Dermis blood vessel endothelial cell (primary cell): ENCODE measurements at places on chromosomes 11 and 22. TPM values are rescaled to one million over a fixed set of nuclear protein-coding genes. Genes with fewer than 3 reads are reported as not detected.

DNA sequence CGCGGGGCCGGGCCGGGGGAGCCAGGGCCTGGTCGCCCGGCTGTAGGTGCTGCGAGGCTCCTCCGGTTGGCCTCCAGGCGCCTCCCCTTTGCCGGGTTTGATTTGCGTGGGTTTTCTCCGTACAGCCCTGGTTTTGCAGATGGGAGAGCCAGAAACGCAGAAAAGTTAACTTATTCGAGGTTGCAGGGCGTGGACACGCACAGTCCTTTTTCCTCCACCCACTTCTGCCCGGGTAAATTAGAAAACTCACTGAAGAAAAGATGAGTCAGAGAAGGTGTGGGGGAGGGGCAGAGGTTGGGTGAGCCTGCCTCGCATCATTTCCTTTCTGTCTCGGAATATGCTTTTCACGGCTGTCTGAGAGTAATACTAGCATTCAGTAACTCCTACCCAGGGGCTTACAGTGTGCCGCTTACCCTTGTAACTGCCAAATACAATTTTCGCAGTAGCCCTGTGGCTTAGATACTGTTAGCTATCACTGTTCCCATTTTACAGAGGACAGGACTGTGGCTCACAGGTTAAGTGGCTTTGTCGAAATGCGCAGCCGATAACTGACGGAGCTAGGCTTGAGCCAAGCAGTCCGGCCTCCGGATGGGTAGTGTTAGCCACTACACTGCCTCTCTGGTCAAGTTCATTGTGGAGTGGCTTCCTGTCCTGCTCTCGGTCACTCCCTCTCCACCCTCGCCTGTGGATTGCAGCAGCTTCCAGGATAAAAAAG lies 812 bp downstream of the FADD start:
- peak; percentile 92 for DNase-seq

KDELR3 gene
- 30.6 and 45.3 TPM in 2 replicates for total RNA-seq

GRCh38 chr11:29957431-29957830 lies 59.4 kb downstream of the KCNA4 start:
- DNase-seq: no peak

DNA sequence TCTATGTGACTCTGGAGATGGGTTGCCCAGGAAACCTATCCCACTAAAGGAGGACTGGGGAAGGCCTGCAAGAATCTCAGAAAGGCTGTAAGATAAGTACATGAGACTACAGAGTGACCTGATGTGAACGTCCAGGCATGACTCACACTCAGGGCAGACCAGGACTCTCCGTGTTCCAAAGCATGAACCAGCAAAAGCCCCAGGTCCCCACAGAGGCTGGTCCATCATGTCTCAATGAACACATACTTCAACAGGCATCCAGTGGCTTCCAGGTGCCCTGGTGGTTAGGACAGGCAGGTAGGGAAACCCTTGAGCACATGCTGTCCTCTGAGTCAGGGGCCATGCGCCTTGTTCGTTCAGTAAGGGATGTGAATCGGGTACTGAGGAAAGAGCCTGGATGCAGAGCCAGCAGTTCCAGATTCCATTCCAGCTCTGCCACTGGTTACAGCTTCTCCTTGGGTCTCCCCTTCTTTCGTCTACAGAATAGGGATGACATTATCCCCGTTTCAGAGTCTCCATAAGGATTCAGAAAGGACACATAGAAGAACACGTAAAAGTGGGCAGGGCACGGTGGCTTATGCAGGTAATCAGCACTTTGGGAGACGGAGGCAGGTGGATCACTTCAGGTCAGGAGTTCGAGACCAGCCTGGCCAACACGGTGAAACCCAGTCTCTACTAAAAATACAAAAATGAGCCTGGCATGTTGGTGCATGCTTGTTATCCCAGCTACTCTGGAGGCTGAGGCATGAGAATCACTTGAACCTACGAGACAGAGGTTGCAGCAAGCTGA lies 129.0 kb upstream of the TEAD1 start:
- DNase-seq: no peak

GRCh38 chr11:15212876-15213275 lies 98.2 kb downstream of the INSC start:
- no peak for DNase-seq

- DNase-seq: peak; percentile 78
These were observed at the start of gene KIAA0930 for GRCh38 chr22:45240810-45241631. Gene KIAA0930 (minus strand): TSS chr22:45240894. CDS start chr22:45240703, 191 bp downstream.

- DNase-seq: no peak
These were observed 30.0 kb upstream of the SEZ6L start for GRCh38 chr22:26139310-26139709.

DNA sequence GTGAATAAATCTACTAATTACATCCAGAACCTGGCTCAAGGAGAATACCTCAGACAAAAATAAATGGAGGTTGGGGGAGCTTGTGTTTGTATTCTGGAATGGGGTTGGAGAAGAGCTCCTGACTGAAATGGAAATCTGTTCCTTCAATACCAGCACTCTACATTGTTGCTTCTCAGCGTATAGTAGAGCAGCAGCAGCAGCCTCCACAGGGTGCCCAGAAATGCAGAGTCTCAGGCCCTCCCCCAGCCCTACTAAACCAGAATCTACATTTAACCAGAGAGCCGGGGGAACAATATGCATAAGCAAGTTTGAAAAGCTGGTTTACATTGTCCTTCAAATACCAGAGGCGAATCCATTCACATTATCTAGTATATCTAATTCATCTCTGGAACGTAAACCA lies 474.8 kb downstream of the NTM start:
- DNase-seq: no peak
